T-helper 17 cell (primary cell): ENCODE measurements at places on chromosomes 13 and 19.

DNA sequence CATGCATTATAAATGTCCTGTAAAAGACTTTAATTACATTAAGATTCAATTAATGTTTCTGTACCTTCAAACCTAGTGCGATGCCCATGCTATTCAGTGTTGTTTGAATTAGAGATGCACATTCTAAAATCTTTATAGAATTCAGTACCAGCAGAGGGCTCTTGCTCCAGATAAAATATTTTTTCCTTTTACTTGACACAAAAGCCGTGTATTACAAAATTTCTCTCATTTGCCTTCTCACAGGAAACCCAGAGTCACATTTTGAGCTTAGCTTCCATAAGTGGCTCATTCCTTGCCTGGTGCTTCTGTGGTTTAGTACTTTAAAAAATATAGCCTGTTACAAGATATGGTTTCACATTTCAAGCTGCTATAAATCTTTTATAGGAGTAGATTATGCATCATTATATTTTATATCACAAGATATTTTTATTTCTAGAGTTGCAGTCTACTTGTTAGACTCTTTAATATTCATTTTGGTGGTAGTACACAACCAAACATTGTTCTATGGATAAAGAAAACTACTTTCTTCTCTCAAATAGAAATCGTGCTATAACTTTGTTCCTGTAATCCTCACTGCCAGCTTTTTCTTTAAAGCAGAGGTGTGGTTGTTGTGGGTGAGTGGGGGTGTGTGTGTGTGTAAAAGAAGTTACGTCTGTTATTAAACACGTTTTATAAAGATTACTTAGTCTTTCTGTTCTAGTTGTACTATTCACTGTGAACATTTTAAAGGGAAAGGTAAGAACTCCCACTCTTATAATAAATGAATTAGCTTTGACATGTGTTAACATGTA is 101.4 kb downstream of the RNF17 start:
- DNase-seq = no peak

DNA sequence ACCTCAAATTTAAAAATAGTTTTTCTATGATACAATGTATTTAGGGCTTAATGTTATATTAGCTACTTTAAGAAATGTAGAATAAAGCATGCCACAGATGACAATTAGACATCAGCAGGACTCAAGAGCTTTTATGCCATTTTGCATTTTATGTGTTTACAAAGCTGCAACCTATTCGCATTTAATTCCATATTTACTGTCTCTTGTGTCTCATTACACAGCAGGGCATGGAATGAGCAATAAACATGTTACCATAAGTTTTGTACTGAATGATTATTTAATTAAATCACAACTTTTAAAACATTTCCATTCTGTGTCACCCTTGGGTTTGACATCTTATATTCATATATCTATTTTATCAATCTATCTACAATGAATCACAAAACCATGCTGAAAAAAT is 1756.9 kb downstream of the PCDH9 start:
- DNase-seq = no peak

DNA sequence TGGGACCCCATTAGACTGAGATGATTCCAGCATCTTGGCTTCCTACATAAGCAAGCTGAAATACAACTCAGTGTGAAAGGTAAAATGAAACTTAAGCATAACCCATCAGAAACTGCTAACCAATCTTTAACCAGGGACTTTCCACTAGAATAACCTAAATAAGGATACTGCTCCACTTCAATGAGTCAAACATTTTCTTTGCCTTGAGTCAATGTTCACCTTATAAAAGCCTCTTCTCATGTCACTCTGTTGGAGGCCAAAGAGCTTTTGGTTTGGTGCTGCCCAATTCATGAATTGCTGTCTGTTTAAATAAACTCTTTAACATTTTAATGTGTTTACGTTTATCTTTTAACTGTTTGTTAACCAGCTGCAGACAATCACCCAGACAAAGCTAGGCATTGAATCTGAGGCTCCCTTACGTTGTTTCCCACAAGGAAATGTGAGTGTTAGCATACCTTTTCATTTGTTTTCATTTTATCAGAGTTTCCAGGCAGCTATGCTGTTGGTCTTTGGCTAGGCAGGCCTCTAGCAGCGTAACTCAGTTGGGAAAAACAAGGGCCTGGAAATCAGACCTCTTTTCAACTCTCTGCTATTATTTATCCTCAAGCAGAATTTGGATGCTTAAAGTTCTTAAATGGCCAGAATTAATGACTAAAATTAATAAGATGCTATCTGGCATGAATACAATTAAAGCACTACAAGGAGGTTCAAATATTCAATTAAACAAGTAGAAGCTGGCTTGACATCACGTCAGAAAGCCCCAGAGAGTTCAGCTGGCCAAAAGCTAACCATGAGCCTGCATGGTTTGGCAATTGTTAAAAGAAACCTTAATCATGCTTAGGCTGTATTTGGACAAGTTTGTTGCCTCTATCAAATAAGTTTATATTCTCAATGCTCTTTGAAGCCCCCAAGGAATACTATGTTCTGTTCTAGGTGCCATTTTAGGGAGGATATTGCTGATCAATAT is 200.2 kb downstream of the DCLK1 start:
- no peak for DNase-seq

- DNase-seq = no peak
Measured at GRCh38 chr19:2615782-2616181, 86.7 kb downstream of the GNG7 start.

DNA sequence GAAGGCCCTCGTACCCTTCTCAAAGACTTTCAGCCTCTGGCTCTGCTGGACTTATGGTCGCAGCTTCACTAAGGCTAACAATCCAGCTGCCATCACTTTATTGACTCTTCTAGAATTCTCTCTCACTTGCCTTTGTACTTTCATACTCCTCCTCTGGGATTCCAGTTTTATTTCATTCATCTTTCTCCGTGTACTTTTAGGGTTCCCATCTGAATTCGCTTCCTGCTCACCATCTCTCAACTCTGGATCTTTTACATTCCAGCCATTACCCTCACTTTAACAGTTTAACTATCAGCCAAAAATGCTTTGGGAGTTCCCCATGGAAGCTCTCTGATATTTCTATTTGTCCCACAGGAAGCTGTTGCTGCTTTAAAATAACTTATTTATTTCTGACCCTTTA is 149.3 kb upstream of the KL start:
- DNase-seq = no peak

DNA sequence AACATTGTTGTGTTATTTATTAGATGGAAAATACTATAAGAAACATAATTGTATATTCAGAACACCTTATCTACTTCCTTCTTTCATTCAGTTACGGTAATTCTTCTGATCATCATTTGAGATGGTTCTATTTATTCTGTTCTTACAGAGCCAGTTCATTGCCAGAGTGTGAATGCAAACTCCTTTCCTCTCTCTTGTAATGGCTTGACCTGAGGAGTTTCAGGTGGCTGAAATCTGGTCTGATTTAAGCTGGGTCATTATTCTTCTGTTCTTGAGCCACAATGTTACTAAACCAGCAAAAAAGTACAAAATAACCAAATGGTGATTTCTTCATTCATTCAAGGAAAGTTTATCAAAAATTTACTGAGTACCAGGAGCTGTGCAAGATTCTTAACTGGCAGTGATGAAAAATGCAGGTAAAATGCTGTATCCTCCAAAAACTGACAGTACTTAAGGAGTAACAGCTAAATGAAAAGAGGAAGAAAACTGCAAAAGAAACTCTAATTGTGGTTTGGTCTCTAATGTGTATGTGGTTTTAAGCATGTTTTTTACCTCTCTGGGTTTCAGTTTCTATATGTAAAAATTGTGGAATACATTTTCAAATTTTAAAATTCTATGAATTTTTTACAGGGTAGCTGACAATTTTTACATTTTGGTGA is 182.4 kb upstream of the UFM1 start:
- no peak for DNase-seq

DNA sequence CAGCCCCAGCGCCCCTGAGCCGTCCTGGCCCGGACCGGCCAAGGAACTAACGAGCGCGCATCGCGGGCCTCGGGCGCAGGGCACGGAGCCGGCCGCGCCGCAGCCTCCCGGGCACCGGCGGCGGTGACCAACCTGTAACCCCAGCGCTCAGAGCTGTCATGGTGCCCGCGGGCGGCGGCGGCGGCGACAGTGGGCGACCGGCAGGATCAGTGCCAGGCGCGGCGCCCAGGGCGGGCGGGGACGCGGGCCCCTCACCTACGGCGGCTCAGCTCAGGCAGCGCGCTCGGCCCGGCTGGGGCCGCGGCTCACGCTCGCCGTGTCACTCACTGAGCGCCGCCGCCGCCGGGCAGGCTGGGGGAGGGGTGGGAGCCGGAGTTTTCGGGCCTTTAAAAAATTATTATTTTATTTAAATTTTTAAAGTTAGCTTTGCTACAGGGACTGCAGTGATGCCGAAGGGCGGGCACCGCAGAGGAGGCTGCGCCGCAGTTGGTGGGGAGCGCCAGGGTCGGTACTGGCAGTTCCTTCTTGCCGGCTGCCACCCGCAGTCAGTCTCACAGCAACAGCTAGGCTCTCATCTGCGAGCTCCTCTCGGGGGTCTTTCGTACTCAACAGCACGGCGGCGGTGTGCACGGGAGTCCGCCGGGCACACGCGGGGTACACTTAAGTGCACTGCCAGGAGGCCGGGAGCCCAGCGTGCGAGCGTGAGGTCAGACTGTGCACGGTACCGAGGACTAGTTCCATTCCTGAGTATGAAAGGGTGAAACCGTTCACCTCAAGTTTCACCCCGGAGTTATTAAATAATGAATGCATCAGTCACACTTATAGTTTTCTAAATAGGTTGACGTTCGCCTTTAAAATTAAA is at the start of gene NALCN:
Gene NALCN (minus strand): TSS at position 328 of the 862 bp plus-strand sequence. CDS start 17,382 bp downstream, outside the sequence.
- DNase-seq = no peak

DNA sequence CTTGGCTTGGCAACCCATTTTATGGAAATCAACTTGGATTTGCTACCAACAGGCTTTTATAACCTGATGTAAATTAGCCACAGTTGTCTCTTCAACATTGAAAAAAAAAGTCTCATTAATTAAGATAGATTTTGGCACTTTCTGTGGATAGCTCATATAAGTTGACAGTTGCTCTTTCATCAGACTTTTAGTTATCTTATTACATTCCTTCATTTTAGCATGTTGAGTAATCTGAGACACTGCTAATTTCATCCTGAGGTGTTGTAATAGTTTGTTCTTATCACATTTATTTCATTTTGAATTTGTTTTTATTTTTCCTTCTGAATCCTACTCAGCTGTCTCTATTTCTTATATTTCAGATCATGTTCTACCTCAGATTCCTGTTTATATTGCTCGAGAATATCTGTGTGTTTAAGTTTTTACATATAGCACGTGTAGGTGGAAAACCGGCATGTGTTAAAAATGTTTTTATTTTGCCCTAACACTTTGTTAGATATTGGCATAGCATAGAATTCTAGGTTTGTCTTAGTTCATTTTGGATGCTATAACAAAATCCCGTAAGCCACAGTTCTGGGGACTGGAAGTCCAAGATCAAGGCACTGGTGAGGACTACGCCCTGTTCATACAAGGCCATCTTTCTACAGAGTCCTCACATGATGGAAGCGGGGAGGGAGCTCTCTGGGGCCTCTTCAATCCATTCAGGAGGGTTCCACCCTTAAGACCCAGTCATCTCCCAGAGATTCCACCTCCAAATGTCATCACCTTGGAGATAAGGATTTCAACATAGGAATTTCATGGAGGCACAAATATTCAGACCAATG is 239.4 kb downstream of the COL4A1 start:
- no peak for DNase-seq

DNA sequence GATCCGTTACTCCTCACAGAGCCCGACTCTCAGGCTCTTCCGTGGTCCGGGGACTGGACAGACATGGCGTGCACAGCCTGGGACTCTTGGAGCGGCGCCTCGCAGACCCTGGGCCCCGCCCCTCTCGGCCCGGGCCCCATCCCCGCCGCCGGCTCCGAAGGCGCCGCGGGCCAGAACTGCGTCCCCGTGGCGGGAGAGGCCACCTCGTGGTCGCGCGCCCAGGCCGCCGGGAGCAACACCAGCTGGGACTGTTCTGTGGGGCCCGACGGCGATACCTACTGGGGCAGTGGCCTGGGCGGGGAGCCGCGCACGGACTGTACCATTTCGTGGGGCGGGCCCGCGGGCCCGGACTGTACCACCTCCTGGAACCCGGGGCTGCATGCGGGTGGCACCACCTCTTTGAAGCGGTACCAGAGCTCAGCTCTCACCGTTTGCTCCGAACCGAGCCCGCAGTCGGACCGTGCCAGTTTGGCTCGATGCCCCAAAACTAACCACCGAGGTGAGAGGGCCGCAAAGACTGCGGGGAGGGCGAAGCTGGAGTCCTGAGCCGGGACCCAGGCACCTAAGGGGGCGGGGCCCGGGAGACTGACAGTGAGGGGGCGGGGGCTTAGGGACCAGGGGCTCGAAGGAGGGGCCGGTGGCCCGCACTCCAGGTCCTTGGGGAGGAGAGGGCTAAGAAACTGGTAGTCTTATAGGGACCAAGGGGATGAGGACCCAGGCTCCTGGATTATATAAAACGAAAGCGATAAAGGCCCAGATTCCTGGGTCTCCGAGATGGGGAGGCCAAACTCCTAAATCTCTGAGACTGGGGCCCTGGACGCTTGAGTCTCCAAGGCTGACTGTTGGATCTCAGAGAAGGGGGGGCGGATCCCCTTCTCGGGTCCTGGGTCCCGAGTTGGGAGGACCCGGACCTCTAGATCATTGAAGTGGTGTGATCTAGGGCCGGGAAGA is 2.0 kb downstream of the ETV2 start:
- peak; percentile 63 for DNase-seq

DNA sequence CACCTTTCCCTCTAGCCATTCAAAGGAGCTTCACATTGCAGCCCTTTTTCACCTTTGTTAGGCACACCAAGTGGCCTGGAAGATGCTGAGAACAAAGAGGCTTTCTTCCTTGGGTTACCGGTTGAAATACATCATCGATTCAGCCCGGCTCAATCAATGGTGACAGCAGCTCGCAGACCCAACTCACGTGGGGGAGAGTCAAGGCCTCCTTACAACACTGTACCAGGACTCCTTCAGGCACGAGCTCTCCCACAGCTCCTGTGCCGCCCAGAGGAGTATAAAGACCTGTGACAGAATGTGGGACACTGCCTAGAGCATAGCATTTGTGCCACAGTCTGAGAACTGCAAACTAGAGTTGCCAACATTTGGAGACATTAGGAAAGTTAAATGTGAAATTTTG is 3.9 kb upstream of the LRRC63 start:
- DNase-seq = no peak
